ENCODE measurements at places on chromosomes 11 and 22. TPM values are rescaled to one million over a fixed set of nuclear protein-coding genes. Genes with fewer than 3 reads are reported as not detected.
A peak's percentile ranks its signal among the peaks of the same experiment; 100 is the strongest.

OVCH2 gene
- not detected for total RNA-seq

DNA sequence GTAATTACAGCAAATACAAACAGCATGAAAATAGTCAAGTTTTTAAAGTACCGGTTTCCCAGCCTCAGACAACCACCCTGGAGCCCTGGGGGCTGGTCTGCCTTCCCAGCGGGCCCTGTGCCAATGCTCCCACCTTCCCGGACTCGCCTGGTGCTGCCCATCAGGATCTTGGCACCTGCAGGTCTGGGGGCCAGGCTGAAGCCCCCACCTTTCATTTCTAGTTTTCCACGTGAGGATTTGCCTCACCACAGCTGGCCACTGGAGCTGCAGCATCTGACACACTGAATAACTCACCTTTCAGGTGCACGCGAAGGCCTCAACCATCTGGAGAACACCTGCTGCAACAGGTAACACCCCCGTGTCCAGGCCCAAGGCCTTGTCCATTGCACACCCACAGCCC lies 108.7 kb upstream of the THY1 start:
- H3K4me3 ChIP-seq, result no peak overlapping the region
- no peak for DNase-seq
- H3K4me1 ChIP-seq, result peaks cover 5% of the 10 kb centered on the region
- H3K27me3 ChIP-seq, result peaks cover 60% of the 10 kb centered on the region

DNA sequence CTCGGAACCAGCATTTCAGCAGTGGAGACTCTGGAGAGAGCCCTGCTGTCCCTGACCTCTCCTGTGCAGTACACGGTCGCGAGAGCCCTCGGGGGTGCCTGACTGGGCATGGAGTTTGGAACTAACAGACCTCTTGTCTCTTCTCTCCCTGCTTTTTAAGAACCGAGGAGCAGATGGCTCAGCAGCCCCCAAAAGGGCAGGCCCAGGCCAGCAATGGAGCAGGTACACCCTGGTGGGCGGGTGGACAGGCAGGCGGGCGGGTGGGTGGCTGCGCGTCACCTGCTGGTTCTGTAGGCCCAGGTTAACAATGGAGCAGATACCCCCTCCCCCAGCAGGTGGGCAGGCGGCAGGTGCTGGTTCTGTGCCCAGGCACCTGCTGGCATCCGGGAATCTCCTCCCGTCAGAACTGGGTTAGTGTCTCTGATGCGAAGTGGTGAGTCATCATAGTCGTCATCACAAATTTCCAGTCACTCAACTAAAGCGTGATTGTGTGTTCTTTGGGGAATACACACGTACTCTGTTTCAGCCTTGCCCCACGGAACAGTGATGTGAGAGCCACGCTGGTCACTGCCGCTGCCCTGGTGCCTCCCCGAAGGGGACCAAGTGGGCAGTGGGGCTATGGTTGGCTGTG lies 41.1 kb downstream of the GRAMD4 start:
- peak; percentile 62 for DNase-seq
- H3K4me3 ChIP-seq, result peak overlapping the region; percentile 89
- H3K36me3 ChIP-seq, result no peaks in the 10 kb centered on the region
- H3K27me3 ChIP-seq, result no peaks in the 10 kb centered on the region
- peak overlapping the region; percentile 95 for H3K27ac ChIP-seq

PTPRCAP gene
- 184 TPM for total RNA-seq

GRCh38 chr11:73950869-73951710 lies at the start of gene DNAJB13:
DNAJB13 (plus strand) TSS chr11:73951026; CDS start chr11:73951070, 44 bp downstream.
- peaks cover 14% of the 10 kb centered on the region for H3K27me3 ChIP-seq
- DNase-seq, result no peak
- H3K27ac ChIP-seq, result no peak within 1 kb of the TSS
- H3K36me3 ChIP-seq, result peaks cover 5% of the 10 kb centered on the region

- H3K27ac ChIP-seq, result no peak overlapping the region
- peaks cover 5% of the 10 kb centered on the region for H3K36me3 ChIP-seq
- H3K27me3 ChIP-seq, result no peaks in the 10 kb centered on the region
- no peak for DNase-seq
Observed at GRCh38 chr11:108221371-108221770, 1.1 kb downstream of the NPAT start.

GRCh38 chr22:25419247-25420113 lies 145.0 kb upstream of the GRK3 start:
- peak overlapping the region; percentile 8 for H3K27ac ChIP-seq
- H3K4me1 ChIP-seq, result peaks cover 14% of the 10 kb centered on the region
- H3K36me3 ChIP-seq, result peaks cover 7% of the 10 kb centered on the region
- peaks cover 74% of the 10 kb centered on the region for H3K27me3 ChIP-seq

POTEH gene
- total RNA-seq, result not detected

DSCAML1 gene
- total RNA-seq, result 0.92 TPM

DNA sequence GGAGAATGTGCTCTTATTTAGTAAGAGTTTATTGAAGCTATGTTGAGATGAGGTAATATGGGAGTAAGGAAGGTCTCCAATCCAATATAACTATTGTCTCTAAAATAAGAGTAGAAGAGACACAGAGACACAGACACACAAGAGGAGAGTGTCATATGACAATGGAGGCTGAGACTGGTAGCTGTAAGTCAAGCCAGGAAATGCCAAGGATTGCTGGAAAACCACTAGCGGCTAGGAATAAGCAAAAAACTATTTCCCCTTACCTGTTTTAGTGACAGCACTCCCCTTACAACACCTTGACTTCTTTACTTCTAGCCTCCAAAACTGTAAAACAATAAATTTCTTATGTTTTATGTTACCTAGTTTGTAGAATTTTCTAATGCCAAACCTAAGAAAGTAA lies 1652.8 kb downstream of the LRRC4C start:
- no peak overlapping the region for H3K27ac ChIP-seq
- no peak overlapping the region for H3K4me3 ChIP-seq
- no peak for DNase-seq

KCTD14 gene
- total RNA-seq, result 0.52 TPM

Data from T-helper 17 cell (primary cell).